GF-D8 (cell line): ENCODE measurements at places on chromosomes 6 and 20.

DNA sequence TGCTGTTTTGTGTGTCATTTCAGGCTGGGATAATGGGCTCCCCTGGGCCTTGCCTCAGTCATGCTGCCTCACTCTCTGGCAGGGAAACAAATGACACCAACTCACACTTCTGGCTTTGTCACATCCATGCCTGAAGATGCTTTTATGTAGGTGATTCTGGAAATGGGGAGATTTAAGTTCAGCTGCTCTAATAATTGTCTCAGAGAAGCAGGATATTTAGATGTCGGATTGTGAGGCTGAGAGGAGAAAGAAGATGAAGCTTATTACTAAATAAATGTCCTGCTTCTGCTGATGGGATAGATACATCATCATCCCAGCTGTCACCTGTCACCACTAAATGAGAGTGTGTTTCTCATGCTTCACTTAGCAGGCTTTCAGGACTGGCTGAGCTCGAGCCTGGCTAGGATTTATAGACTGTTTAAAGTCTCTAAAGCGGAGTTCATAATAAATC, 480.2 kb upstream of the SPTLC3 start:
- DNase-seq: no peak

GRCh38 chr6:52306972-52307870, 22.7 kb upstream of the MCM3 start:
- DNase-seq: no peak

GRCh38 chr6:130529569-130530149, 163.8 kb downstream of the TMEM200A start:
- no peak for DNase-seq

- no peak for DNase-seq
These were observed 102.3 kb upstream of the FRMD1 start for GRCh38 chr6:168181316-168181715.

- no peak for DNase-seq
These were observed 11.4 kb downstream of the TJAP1 start for GRCh38 chr6:43488667-43489276.

GRCh38 chr6:31958412-31958740, 395 bp downstream of the NELFE start:
- no peak for DNase-seq

DNA sequence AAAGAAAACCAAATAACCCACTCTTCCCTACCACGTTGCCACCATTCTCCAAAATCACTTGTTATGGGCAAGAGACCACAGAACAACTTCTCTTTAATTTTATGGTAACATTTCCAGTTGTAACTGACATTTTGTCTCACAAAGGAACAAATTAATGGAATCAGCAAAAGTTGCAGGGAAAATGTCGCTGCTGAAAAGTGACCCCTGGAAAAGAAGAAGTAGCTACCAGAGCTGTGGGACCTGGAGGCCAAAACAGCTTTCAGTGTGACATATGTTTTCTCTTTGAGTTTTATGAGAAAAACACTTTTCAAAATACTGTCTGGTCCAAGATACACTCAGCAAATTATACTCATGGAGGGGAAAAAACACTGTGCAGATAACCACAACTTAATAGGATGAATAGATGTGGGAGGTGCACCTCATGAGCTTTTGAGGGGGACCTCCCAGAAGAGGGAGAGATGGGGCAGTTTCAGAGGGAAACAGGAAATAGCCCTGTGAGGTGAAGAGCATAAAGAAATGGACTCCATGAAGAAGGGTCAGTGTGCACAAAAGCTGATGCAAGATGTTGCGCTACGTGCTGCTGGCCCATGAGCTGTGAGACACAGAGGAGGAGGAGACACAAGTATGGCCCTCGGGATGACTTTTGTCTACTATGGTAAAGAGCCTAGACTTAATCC, 87.3 kb downstream of the DTNBP1 start:
- DNase-seq: no peak

- DNase-seq: no peak
These were observed 42.6 kb downstream of the BMP7 start for GRCh38 chr20:57223648-57224489.

DNA sequence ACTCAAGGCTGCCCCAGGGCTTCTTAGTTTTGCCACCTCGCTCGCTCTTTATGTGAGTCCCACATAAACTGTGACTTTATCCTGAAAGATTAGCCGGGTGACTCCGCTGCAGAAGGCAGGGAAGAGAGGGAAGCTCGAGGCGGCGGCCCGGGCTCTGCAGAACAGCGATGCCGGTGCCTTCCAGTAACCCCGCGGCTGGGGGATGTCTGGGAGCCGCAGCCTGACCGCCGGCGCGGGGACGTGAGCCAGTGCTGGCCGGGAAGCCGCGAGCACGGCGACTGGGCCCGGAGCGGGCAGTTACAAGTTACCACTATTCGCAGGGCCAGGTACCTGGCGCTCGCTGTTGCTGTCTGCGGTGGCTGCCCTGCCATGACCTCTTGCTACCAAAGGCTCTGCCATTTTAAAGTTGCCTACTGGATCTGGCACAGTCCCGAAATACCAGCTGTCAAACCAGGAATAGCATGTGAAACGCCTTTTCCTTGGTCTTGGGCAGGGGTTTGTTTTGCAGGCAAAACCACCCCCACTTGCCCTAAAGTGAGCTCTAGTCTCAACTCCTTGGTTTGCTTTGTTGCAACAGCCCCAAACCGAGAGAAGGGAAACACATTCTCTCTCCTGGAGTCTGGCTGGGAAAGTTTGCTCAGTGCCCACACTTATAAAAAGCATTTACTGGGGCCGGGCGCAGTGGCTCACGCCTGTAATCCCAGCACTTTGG, 124.0 kb upstream of the SLC2A12 start:
- no peak for DNase-seq

- DNase-seq: no peak
These were observed 65.2 kb downstream of the CDC5L start for GRCh38 chr6:44452725-44453124.

- no peak for DNase-seq
These were observed 295.7 kb downstream of the C6orf118 start for GRCh38 chr6:165013701-165014100.

DNA sequence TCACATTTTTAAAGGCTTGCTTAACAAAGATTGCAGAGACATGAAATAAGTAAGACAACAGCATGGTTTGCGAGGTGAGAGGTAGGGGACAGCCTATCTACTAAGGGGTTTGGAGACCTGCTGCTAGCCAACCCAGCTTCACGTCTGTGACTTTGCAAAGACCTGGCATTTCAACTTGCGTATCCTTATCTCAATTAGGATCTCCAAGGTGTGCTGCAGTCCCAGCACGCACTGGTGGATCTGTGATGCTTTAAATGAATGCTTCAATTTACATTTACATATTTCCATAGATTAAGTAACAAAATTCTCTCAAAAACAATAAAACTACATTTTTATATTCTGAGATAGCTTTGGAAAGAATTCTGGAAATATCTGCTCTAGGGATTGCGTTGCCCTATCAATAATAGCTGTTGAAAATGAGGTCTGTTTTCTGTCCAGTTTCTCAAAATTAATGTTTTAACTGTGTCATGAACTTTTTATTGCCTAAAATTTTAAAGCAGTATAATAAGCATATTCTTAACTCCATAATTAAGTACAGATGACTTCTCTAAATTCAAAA, 124.4 kb upstream of the EDN1 start:
- DNase-seq: no peak

GRCh38 chr20:37238935-37239451, 22.6 kb downstream of the GHRH start:
- DNase-seq: no peak

DNA sequence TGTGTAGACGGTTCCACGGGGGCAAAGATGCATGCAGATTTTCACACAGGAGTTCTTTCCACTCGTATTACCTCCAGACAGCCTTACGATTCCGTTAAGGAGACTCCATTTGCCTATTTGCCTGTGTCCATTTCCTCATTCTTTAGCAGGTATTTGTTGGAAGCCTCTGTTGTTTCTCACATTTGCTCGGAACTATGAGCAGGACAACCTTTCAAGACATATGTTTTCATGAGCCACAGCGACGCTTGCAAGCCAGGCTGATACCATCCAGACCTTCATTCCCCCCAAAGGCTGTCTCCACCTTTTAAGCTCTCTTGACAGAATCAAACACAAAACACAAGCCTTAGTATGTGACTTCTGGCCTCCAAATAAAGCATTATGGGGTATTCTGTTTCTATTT, 57.6 kb upstream of the NEDD9 start:
- no peak for DNase-seq

DNA sequence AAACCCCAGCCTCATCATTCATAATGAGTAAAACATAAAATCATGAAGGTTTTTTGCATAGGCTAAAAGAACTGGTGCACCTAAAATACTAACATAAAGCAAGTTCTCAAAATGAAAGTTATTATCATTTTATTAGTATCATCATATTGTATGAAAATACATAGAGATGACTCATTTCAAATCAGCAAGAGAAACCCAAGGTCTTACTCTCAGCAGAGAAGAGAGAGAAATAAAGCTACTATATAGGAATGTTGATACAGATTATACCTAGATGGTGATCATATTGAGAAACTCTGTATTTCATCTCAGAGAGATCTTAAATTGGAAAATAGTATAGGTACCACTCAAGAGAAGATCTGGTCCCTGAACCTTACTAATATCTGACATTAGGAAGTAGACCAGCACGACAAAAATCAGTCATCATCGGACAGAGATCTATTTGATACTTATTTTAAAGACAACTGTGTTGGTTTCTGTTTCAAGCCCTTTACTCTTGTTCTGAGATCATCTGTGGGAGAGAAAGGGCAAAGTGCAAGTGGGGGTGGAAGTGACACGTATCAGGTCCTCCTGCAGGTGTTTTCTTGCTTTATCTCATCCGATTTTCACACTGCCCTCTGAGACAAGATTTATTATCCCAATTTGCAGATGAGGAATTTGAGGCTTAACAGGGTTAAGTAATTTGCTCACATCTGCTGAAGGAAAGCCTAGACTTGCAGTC, 532.3 kb downstream of the MAFB start:
- no peak for DNase-seq

DNA sequence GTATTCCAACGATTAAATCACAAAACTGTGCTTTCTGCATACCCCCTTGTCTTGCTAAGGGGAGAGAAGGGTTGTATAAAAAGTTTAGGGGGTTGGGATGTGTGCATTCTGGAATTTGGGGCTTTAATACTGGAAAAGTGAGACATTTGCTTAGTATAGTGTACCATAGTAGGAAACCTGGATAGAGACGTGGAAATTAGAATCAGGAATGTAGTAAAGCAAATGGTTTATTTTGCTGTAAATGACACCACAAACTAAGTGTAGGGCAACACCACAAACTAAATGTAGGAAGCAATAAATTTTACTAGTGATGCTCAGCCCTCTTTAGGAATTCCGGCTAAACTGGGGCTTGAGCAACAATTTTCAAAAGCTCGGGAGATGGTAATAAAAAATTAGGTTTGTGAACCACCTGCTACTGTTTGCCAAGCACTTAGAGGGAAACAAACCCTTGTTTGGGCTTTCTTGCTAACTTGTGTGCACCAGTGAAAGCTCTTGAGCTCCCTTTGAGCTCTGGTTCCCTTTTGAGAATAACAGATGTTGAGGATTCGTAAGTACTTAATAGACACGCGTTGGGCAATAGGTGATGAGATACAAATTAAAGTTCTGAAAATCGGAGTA, 13.8 kb downstream of the BRD2 start:
- DNase-seq: no peak

- no peak for DNase-seq
These were observed 14.4 kb upstream of the GPR6 start for GRCh38 chr6:109963598-109964170.

- no peak for DNase-seq
These were observed 43.2 kb downstream of the PFDN4 start for GRCh38 chr20:54251096-54251495.

DNA sequence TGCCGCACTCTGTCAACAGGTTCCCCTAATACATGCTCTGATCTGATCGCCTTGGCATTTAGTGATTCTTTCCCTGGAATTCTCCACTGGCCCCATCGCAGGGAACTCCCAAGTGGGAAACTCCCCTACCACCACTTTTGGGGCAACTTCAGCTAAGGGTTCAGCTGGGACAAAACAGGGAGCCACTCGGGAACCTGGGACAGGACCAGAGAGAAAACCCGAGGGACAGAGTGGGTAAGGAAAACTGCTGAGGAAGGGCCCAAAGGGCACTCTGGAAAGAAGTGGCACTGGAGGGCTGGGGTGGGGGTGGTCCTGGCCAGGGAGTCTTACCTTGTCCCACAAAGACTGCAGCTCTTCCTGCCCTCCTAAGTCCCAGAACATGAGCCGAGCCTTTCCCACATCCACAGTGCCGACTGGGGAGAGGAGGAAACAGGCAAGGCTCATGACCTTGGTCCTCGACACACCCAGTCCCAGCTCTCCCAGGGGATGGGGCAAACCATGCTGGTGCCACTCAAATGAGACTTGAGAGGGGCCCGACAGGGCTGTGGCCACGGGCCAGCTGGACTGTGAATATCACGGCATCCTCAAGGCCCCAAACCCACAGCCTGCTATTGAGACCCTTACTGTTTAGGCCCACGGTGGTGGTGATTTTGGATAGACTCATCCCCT, 1.6 kb downstream of the ARFRP1 start:
- no peak for DNase-seq

GRCh38 chr6:99138445-99138844, 190.7 kb upstream of the FBXL4 start:
- DNase-seq: no peak

GRCh38 chr6:5999688-6000608, 6.8 kb downstream of the NRN1 start:
- DNase-seq: no peak

- no peak for DNase-seq
These were observed 278.5 kb upstream of the MARCKS start for GRCh38 chr6:113578691-113579090.

- no peak for DNase-seq
These were observed 39.7 kb downstream of the TGM2 start for GRCh38 chr20:38125157-38126056.

- peak; percentile 87 for DNase-seq
These were observed at the start of gene CASS4 for GRCh38 chr20:56411759-56412472. Gene CASS4, plus strand, starts transcription at chr20:56412260. Its CDS starts 199 bp downstream, at chr20:56412459.

GRCh38 chr20:59823030-59823423, 110.4 kb downstream of the SYCP2 start:
- no peak for DNase-seq

GRCh38 chr20:4427940-4428586, 293.6 kb upstream of the PRND start:
- DNase-seq: no peak

- no peak for DNase-seq
These were observed 53.0 kb upstream of the RALY start for GRCh38 chr20:33940666-33941065.

- no peak for DNase-seq
These were observed 90.3 kb downstream of the FHL5 start for GRCh38 chr6:96653181-96653580.
